Kidney epithelial cell (primary cell): ENCODE measurements at places on chromosomes 1 and 21. TPM values are rescaled to one million over a fixed set of nuclear protein-coding genes. Genes with fewer than 3 reads are reported as not detected.

The ANKRD34A gene
- 0.46 TPM in 1 of 2 replicates, not detected in the other for total RNA-seq

- no peak for DNase-seq
Observed at GRCh38 chr1:24895511-24895910, 34.6 kb downstream of the RUNX3 start.

The PIK3C2B gene
- total RNA-seq = 2.5 and 2.8 TPM in 2 replicates

- no peak for DNase-seq
Observed at GRCh38 chr21:44867999-44868700, 5.3 kb downstream of the PTTG1IP start.

The NSUN4 gene
- total RNA-seq = 24.0 and 29.6 TPM in 2 replicates

DNA sequence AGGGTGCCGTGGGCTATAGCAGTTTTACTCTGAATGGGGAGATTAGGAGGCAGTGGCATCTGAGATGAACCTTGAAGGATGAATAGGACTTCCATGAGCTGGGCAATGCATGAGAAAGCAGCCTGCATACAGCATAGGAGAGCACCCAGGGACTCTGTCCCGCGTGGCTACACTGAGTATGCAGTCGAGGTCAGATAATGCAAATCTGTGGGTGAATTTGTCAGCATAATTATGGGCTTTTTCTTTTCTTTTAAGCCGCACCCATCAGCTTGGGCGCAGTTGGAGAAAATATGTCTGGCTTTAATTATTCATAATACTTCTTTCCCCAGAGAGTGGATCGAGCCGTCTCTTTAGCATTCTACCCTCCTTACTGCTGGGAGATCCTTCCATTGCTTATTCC is 188.5 kb downstream of the ZSCAN20 start:
- no peak for DNase-seq

The AZIN2 gene
- total RNA-seq = 2.8 and 4.0 TPM in 2 replicates

DNA sequence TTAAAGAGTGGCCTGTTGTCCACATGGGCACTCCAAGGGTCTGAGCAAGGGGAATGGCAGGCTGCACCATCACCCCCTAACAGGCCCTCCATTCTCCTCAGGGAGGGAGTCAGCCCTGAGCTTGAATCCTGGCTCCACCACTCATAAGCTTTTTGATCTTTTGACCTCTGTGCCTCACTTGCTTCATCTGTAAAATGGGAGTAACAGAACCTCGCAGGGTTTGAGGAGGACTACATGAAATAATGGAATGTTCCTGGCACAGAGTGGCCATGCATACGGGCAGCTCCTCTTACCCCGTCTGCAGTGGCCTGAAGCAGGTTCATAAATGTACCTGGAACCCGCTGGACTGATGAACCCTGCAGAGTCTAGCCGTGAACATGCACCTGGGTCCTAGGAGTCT is 2.1 kb upstream of the XKR8 start:
- no peak for DNase-seq

GRCh38 chr1:37449936-37450335 is 24.4 kb upstream of the ZC3H12A start:
- no peak for DNase-seq

GRCh38 chr1:3776231-3776961 is 3.8 kb downstream of the SMIM1 start:
- DNase-seq = no peak

GRCh38 chr1:90357995-90358394 is 359.1 kb downstream of the BARHL2 start:
- no peak for DNase-seq

GRCh38 chr21:36917471-36918158 is 48.9 kb downstream of the HLCS start:
- no peak for DNase-seq

DNA sequence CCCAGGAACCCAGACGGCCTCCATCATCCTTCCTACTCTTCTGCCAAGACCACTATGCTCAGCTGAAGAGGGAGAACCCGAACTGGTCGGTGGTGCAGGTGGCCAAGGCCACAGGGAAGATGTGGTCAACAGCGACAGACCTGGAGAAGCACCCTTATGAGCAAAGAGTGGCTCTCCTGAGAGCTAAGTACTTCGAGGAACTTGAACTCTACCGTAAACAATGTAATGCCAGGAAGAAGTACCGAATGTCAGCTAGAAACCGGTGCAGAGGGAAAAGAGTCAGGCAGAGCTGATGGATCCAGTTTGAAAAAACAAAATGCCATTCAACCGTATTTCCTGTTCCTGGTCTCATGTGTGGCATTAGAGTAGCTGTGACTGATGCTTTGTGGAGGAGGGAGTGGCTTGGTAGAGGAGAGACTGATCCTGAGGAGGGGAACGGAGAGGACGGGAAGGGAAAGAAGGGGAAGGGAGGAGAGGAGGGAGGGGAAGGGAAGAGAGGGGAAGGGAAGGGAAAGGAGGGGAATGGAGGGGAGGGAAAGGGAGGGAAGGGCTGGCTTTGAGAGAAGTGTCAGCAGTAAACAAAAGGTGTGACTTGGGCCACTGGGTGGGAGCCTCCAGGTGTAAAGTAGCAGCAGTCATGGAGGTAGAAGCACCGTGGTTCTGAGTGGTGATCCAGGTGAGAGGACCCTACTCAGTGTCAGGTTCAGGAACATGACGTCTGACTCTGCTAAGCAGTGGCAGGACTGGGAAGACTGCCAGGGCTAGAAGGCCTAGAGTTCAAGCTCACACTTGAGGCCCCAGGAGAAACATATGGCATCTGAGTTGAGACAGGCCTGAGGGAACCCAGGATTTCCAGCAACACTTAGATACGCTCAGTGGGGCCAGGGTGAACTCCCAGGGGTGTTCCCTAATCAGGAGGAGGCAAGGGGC is 846 bp downstream of the HMGB4 start:
- no peak for DNase-seq

The C1orf185 gene
- not detected in 2 replicates for total RNA-seq

- no peak for DNase-seq
Observed at GRCh38 chr1:241963722-241964121, 6.2 kb downstream of the BECN2 start.

DNA sequence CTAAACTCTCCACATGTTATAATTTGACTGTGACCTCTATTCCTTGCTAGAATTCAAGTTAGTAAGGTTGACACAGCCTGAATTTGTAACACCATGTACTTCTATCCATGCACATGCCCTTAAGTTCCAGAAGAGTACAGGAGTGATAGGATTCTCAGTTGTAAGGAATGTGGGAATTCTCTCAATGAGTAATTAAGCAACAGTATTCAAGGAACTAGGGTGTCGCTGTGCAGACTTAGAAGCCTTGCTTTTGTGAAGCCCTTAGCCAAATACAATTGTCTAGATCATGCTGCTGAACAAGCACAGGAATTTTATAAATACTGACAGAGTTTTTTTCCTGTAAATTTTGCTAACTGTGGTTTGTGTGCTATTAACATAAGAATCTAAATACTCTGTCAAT is 276.3 kb upstream of the PTBP2 start:
- DNase-seq = no peak

DNA sequence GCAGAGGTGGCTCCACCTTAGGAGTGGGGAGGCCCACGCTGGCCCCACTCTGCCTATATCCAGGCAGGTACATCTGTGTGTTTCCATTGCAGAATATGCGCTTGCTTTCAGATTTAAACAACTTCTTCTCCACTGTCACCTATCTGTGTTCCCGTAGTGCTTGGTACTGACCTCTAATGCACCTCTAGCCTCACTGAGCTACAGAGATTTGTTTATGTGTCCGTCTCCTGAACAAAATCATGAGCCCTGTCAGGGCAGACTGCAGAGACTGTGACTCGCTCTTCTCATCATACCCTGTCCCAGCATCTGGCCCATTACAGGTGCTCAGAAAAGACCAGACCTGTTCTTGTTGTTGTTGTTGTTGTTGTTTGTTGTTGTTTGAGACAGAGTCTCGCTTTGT is 14.5 kb upstream of the LRRC38 start:
- no peak for DNase-seq

- DNase-seq = no peak
Observed at GRCh38 chr1:54464477-54465146, 58.4 kb upstream of the SSBP3 start.

- DNase-seq = no peak
Observed at GRCh38 chr1:67897270-67897949, 64.1 kb upstream of the GNG12 start.

- DNase-seq = no peak
Observed at GRCh38 chr1:241677201-241677600, 25.1 kb downstream of the WDR64 start.

The FBLIM1 gene
- 364 and 458 TPM in 2 replicates for total RNA-seq

DNA sequence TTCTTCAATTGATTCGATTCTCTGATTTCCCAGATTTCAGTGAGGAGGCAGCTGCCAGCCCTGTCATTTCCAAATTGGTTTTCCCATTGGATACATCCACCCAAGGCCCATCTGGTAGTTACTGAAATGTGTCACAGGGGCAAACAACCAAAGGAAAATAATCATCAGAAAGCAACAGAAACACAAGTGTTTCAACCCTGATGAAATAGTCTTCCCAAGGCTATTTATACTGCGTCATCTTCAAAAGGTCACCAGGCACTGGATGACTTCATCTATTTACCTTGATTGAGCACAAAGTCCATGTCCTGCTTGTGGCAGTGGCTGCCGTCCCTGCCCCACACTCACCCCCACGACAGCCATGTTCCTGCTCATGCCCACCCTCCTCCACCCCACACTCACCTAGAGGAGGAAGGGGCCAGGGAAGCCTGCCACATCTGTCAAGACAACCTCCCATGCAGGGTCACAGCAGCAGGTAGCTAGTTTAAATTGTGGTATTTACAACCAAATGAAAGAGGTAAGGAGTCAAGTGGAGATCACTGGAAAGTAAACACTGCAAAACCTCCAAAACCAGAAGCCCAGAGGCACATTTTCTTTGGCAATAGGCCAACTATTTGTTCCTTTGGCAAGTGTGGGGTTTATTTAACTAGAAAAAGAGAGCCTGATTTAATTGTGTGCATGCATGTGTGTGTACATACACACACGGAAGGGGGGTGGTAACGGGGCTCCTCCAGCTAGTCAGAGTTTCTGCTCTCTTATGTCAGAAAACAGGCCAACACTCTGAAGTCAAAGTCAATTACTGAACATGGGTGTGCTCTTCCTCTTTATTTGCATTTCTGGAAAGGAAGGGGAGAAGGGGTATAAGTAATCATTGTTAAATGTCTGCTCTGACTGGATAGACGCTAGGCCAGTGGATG is 49.5 kb upstream of the RAB4A start:
- no peak for DNase-seq
